ENCODE measurements at places on chromosomes 16 and 17.

- DNase-seq: no peak
These were observed 722 bp upstream of the TIMP2 start for GRCh38 chr17:78925662-78926555.

- no peak for DNase-seq
These were observed 20.3 kb downstream of the NF1 start for GRCh38 chr17:31114956-31115555.

DNA sequence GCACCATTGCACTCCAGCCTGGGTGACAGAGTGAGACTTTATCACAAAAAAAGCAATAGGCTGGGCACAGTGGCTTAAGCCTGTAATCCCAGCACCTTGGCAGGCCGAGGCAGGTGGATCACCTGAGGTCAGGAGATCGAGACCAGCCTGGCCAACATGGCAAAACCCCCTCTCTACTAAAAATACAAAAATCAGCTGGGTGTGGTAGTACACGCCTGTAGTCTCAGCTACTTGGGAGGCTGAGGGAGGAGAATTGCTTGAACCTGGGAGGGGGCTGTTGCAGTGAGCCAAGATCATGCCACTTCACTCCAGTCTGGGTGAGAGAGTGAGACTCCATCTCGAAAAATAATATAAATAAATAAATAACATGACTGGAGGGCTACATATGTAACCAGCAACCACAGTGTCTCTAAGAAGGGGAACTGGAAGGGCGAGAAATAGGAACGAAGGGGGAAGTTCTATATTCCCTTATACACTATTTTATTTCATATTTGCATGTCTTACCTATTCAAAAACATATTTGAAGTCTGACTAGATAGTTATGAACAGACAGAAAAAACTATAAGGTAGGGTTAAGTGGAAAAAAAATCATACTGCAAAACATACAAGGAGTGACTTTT is 25.9 kb downstream of the MYH11 start:
- DNase-seq: no peak

DNA sequence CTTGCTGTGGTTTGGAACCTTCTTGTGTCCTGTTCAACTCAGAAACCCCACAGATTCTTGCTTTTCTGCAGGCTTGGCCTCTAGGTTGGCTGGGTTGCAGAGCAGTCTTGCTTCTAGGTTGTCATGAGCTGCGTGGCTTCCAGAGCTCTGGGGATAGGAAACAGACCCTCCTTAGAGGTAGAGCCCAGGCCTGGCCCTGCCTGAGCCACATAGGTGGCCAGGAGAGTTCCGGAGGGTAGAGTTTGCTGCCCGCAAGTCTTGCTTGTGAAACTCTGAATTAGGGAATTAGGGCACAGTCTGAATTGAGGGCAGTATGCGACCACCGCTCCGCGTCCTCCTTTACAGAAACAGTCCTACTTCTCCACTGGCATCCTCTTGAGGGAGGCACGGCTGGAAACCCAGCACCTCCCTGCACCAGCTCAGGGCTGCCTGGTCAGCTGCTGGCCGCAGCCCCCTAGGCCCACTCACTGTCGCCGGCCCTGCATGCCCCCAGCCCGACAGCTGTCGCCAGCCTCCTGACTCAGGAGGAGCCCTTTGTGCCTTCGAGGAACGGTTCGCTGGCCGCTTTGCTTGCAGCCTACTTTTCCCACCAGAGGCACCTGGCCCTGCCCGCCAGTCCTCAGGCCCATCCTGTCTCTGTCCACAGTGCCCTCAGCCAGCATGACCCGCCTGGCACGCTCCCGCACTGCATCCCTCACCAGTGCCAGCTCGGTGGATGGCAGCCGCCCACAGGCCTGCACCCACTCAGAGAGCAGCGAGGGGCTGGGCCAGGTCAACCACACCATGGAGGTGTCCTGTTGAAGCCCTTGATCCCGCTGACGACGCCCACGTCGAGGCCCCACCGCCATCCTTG is 4.3 kb upstream of the SETD6 start:
- no peak for DNase-seq

- DNase-seq: no peak
These were observed 37.2 kb upstream of the HS3ST3A1 start for GRCh38 chr17:13638855-13639458.

DNA sequence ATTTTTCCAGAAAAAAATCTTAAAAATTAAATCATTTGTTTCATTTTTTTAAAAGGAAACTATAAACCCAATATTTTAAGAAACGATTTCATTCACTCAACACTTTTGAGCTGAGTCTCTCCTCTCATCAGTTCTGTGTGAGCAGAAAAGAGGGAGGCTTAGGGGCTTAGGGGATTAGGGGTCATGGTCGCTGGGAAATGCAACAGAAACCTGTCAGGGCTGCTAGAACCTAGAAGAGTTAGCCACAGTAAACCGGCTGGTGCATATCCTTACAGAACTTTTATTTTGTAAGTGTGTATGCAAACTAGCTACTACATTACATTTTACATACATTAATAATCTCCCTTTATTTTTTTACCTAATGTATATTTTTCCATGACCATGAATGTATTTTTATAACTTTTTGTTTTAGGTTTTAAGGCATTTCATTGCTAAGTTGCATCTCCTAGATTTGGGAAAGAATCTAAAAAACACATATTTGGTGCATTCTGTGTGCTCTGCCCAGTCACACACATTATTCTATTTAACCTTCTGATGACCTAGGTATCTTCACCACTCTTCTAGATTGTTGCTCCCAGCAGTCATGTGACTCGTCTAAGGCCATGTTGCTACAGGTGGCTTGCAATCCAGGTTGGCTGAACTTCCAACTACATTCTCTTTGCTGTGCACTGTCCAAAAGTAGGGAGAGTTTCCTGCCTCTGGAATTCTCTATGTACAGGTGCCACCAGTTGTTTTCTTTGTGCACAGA is 24.4 kb downstream of the TBC1D3B start:
- DNase-seq: no peak

DNA sequence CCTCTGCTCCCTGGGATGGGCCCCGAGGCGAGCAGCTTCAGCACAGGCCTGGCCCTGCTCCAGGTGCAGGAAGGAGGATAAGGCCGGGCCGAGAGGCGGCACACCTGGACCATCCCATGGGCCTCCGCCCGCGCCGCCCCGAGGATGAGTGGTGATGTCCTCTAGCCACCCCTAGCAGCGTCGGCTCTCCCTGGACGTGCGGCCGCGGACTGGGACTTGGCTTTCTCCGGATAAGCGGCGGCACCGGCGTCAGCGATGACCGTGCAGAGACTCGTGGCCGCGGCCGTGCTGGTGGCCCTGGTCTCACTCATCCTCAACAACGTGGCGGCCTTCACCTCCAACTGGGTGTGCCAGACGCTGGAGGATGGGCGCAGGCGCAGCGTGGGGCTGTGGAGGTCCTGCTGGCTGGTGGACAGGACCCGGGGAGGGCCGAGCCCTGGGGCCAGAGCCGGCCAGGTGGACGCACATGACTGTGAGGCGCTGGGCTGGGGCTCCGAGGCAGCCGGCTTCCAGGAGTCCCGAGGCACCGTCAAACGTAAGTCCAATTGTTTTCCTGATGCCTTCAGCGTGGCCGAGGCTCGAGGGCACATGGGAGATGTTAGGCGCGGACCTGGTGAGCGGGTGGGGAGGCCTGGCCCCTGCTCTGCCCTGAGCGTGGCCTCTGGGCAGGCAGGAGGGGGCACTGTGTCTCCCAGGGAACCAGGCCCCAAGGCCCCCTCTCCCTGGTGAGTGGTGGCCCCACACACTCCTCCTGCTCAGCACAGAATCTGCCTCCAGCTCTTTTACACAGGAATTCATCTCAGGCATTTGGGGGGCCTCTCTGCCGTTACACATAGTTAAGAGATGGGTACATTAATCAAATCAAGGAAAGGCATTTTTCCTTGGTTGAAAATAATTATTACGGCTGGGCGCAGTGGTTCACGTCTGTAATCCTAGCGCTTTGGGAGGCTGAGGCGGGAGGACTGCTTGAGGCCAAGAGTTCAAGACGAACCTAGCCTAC is 855 bp downstream of the TMEM204 start:
- DNase-seq: no peak

DNA sequence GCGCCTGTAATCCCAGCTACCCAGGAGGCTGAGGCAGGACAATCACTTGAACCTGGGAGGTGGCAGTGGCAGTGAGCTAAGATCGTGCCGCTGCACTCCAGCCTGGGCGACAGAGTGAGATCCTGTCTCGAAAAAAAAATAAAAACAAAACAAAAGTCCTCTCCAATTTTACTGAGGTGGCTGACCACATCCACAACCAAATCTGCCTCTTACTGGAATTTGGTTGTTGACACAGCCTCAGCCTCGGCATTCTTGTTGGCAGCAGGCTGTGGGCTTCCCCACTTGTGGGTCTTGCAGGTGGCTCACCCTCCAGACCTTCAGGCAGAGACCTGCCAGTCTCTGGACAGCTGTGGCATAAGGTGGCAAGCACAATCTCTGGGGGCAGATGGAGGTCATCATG is 15.6 kb downstream of the B4GALNT2 start:
- no peak for DNase-seq

- DNase-seq: peak; percentile 66
These were observed at the start of gene KREMEN2 for GRCh38 chr16:2963723-2964474. Gene KREMEN2 (plus strand): TSS chr16:2964275. CDS start chr16:2964521, 246 bp downstream.

DNA sequence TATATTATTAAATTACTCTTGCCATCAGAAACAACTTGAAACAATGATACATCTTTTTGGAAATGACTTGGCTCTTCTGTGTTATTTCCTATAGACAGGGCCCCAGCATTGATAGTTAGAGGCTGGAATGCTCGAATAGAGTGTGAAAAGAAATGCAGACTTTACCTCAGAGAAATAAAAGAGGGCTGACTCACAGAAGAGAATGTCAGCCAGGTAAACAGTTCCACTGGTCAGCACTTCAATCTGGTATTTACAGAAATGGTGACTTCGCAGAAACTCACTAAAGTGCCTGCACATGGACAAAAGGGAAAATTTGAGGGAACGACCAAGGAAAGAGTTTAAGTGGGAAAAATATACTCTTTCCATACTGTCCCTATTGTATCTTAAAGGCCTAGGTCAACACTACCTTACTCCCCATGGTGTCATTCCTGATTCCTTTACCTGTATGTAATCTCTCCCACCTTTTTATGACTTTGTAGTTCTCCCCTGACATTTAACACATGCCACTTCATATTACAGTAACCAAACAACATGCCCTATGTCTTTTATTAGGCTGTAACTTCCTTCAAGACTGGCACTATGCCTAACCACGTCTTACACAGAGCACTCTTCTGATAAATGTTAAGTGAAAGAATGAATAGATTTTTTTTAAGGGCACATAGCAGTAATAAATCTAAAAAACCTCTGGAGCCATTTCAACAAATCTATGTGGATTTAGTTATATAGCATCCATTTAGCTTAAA is 36.7 kb downstream of the AKAP10 start:
- DNase-seq: no peak

GRCh38 chr17:32871746-32872145 is 5.2 kb downstream of the MYO1D start:
- DNase-seq: no peak

- DNase-seq: peak; percentile 35
These were observed 4.5 kb downstream of the TMEM100 start for GRCh38 chr17:55717898-55718735.

DNA sequence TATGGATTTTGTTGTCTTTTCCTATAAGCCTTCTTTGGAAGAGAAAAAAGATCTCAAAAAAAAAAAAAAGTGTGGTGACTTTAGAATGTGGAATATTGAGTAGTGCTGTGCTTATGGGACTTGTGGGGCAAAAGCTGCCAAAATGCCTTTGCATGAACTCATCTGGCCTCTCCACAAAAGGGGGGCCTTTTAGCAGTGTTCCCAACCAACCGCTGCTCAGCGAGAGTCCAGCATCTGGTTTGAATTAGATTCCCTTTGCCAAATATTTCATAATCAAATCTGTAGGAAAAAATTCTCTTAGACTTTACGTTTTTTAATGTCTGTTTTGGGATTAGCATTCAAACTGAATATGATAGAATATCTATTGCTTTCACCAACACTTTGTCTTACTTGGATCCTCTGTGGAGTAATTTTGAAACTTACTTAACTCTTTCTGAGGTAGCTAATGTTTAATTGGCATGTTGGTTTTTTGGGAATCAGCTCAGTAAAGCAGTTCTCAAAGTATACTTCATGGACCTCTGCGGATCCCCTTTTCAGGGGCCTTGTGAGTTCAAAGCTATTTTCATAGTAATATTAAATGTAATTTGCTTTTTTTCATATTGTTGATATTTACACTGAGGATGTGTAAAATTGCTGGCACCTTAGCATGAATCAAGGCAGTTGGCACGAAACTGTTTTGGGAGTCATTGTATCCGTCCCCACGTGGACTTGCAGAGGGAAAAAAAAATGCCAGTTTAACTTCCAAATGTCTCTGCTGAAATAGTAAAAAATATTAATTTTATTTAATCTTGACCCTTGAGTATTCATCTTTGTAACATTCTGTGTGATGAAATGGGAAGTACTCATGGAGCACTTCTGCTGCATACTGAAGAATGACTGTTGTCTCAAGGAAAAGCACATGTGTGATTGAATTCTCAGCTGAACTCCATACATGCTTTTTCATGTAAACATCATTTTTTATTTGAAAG is 34.7 kb upstream of the VPS4A start:
- DNase-seq: no peak

DNA sequence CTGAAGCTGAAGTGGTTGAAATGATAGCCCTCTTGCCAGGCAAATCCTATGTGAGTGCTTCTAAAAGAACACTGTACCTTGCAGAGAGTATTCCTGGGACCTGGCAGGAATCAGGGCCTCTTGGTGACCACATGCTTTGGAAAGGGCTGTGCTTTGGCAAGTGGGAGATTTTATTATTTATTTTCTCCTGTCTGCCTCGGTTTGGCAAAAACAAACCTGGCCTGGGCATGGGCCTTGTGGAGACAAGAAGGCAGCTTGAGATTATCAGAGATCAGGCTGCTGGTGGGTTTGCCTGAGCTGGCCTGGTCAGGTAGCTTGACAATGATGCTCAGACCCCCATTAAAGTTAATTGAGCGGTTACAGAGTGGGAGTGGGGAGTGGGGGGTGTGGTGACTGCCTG is 24.6 kb downstream of the ABCC1 start:
- no peak for DNase-seq

- no peak for DNase-seq
These were observed 356.3 kb upstream of the TNRC6C start for GRCh38 chr17:77602062-77602746.
